Stimulated activated CD8-positive, alpha-beta memory T cell treated with anti-CD3 and anti-CD28 coated beads, Interleukin-4, amount 100 ng/mL, for 48 hours (primary cell): ENCODE measurements at places on chromosomes 6 and 20.

GRCh38 chr20:1563598-1563997 lies 6.1 kb upstream of the SIRPD start:
- DNase-seq: no peak

DNA sequence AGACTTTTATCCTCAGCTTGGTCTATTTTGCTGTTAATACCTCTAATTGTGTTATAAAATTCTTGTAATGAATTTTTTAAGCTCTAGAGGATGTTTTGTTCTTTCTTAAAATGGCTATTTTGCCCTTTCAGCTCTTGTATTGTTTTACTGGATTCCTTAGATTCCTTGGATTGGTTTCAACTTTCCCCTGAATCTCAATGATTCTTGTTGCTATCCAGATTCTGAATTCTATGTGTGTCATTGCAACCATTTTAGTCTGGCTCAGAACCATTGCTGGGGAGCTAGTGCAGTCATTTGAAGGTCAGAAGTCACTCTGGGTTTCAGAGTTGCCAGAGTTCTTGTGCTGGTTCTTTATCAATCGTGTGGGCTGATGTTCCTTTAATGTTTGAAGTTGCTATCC lies 37.1 kb downstream of the OTOR start:
- DNase-seq: no peak

- peak; percentile 80 for DNase-seq
Observed at GRCh38 chr20:63957004-63957689, 931 bp upstream of the UCKL1 start.

DNA sequence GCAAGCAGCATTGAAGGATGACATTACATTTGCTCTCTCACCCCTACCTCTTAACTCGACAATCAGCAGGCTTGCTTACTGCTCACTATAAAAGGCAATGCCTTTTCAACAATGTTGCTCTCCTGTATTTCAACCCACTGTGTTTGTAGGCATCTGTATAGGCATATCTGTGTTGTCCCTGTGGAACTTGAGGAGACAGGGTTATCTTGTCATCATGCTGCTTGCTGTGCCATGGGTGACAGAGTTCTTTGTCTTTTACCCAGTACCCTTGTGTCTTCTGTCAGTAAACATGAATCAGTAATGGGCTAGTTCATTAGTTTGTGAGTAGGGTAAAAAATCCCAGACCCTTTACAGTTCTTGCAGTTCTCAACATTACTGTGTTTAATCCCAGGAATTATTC lies 25.2 kb downstream of the PHF3 start:
- DNase-seq: no peak

DNA sequence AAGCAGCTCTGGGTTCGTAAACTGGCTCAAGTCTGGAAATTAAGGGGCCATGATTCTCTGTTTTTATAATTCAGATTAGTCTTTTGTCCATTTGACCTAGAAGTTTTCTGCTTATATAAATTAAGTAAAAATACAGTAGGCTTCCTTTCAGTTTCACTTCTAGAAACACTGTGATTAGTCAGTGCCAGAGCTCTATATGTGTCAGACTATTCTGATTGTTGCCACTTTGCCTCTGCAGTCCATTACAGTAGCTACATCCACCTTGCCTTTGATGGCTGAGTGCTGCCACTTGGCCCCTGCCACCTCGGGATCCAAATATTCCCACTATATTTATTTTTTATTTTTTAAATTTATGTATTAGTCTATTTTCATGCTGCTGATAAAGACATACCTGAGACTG lies 7.9 kb downstream of the ZC2HC1B start:
- DNase-seq: no peak

GRCh38 chr6:108142240-108142639 lies 23.6 kb upstream of the NR2E1 start:
- DNase-seq: no peak

- DNase-seq: no peak
Observed at GRCh38 chr6:110690106-110690654, 125.1 kb downstream of the CDK19 start.

- peak; percentile 38 for DNase-seq
Observed at GRCh38 chr6:12119085-12119588, 107.0 kb downstream of the HIVEP1 start.

- no peak for DNase-seq
Observed at GRCh38 chr6:139510040-139510790, 135.8 kb upstream of the CITED2 start.

DNA sequence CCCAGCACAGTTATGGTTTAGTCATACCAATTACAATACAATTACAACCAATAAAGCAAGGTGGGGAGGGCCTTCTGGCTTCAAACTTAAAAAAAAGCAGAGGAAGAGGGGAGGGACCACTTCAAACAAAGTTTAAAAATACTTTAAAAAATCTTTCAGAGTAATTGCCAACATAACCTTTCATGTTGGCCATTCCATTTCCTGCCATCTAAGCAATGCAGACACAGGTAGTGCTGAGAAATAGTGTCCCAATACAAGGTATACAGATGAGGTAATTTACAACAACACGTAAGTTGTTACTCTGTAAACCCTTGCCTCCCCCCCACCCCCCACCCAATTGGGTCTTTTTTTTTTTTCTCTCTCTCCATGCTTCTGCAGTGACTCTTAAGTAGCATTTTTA lies 18.8 kb upstream of the TBC1D20 start:
- DNase-seq: no peak

DNA sequence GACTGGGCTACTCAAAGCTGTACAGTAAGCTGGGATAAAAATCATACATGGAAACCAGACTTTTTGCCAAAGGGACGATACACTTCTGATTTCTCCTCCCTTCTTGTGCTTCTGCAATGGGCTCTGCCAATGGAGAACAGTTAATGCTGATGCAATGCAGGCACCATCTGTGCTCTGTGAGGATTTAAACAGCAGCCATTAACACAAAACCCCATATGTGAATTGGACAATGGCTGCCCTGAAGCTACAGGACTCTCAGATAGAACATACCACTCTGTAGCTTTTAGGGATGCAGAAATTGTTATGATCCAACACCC lies 71.9 kb downstream of the GJA10 start:
- DNase-seq: no peak

DNA sequence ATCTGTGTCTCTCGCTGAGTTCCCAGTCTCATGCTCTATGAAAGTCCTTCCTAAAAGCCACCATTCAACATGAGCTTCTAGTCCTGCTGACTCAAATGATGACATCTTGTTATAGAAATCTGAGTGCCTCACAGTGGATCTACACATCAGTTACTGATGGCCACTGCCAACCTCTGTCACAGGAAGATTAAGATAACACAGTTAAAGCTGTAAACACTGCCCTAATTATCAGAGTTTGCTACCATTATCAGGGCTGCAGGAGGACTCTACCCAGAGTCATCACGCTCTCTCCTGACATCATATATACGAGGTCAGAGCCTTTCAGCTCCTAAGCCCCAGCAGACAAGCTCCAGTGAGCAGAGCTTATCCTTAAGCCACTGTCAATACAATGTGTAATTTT lies 63.2 kb downstream of the HIVEP2 start:
- no peak for DNase-seq

- DNase-seq: no peak
Observed at GRCh38 chr6:90218959-90219208, 77.8 kb downstream of the BACH2 start.

- DNase-seq: no peak
Observed at GRCh38 chr6:6319952-6320811, at the start of gene F13A1. F13A1 (minus strand) TSS chr6:6320662; CDS start chr6:6318664, 1,998 bp downstream.

DNA sequence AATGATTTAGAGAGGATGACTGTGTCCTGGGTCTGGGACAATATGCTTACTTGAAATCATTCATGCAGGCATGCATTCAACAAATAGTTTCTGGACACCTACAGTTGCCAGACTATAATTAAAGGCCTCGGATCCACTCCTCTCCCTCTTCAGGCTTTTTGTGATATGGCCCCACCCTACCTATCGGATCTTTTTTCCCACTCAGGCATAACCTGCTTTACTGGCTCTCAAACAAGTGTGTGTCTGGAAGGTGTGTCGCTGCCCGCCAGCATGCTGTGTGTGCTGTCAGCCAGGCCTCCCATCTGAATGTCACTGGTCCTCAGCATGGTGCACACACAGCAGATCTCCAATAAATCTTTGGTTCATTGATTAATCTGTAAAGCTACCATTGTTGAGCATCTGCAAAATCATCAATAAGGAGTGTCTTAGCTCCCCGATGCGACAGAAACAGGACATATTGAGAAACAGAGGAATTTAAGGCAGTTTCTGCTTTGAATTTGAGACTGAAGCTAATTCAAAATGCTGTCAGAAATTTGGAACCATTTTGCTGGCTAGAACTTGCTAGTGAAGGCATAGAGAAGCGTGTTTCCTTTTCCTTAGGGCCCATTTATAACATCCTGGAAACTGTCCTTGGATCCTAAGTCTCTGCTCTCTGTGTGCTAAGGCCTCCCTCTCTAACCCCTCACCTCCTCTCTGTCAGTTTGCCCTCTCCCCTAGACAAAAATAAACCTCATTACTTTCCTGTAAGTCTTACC lies 23.5 kb upstream of the CCN6 start:
- DNase-seq: no peak

DNA sequence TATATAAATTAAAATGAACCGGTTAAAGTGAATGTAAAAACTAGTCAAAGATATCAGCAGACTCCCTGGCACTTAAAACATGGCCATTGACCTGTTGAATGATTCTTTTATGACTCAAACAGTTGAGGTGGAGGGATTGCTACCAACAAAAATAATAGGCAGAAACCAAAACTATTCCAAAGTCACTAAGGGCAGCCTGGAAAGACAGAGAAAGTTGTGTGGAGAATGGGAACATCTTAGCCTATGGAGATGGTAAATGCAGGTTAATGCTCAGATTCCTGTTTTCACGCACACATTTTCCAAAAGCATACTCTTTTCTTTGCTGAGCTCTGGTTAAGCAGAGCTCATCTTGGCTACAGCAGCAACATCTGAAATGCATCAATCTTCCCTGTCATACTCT lies 553.5 kb downstream of the HACE1 start:
- DNase-seq: no peak

- DNase-seq: no peak
Observed at GRCh38 chr20:35598476-35598875, 17.2 kb upstream of the SPAG4 start.

GRCh38 chr6:4253604-4254231 lies 118.3 kb upstream of the ECI2 start:
- DNase-seq: no peak
